ENCODE measurements at places on chromosomes 11 and 22.

- DNase-seq: no peak
These were observed 10.7 kb upstream of the IL18BP start for GRCh38 chr11:71988050-71988449.

GRCh38 chr11:77470504-77470903 is 3.4 kb downstream of the PAK1 start:
- DNase-seq: no peak

- DNase-seq: no peak
These were observed 565.2 kb downstream of the BUD13 start for GRCh38 chr11:116207421-116208141.

GRCh38 chr22:39252461-39253434 is 8.0 kb upstream of the PDGFB start:
- DNase-seq: no peak

DNA sequence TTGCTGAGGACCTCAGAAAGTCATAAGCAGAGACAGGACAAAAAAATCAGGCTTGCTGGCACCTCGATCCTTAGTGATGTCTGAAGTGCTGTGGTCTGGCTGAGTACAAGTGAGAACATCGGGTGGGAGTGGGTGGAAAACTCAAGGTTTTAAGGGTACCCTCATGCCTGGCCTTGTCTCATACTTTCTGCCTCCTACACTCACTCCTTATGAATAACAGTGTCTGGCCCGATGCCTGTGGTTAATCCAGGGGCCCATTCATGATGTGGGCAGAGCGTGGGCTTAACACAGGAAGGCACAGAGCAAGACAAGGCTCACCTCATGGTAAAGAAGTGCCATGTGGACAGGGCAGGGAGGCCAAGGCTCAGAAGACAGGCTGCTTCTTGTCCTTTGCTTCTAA is 11.0 kb upstream of the UCP3 start:
- DNase-seq: no peak

GRCh38 chr11:80041136-80042000 is 600.5 kb upstream of the TENM4 start:
- DNase-seq: no peak

DNA sequence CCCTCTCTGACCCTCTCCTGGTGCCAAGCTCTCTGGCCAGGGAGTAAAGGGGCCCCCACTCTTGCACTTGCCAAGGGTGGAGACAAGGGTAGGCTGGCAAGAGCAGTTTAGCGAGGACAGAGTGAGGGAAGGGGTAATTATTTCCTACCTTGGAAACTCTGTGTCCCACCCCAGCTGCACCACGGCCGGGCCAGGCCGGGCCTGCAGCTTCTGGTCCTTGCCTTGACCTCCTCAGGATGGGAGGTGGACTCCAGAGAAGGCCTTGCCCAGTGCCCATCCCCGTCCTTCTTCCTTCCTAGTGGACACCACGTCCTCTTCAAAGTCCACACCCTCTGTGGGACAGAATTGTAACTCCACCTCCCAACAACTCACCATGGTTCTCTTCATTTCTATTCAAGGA is 18.4 kb upstream of the OSBPL5 start:
- DNase-seq: no peak

GRCh38 chr22:29039148-29039547 is 22.5 kb downstream of the C22orf31 start:
- DNase-seq: no peak

Data from stimulated activated CD4-positive, alpha-beta T cell treated with anti-CD3 and anti-CD28 coated beads, Interleukin-1b, Interleukin-23, amount 100 ng/mL, for 1 hour (primary cell).